Muscle of leg (tissue), 16 donors: ENCODE measurements at places on chromosomes 13 and 19. TPM values are rescaled to one million over a fixed set of nuclear protein-coding genes. Genes with fewer than 3 reads are reported as not detected.

The CBY2 gene
- total RNA-seq, result not detected

- H3K27ac ChIP-seq, result no peak overlapping the region
- H3K4me1 ChIP-seq, result peaks cover 34% of the 10 kb centered on the region
- H3K27me3 ChIP-seq, result no peaks in the 10 kb centered on the region
- no peak for DNase-seq
These were observed 64.6 kb downstream of the ATP11A start for GRCh38 chr13:112754281-112755025.

The NKG7 gene
- total RNA-seq, result 0.80 TPM

GRCh38 chr13:75724752-75725517 is 88.8 kb downstream of the LMO7 start:
- H3K4me3 ChIP-seq, result no peak overlapping the region
- no peaks in the 10 kb centered on the region for H3K27me3 ChIP-seq

- no peak overlapping the region for H3K4me3 ChIP-seq
- H3K36me3 ChIP-seq, result peaks cover 9% of the 10 kb centered on the region
- H3K27me3 ChIP-seq, result no peaks in the 10 kb centered on the region
- no peak for DNase-seq
These were observed 6.6 kb downstream of the CERS4 start for GRCh38 chr19:8215783-8216182.

- peaks cover 19% of the 10 kb centered on the region for H3K4me1 ChIP-seq
- DNase-seq, result peak; percentile 70
- peak overlapping the region; percentile 25 for H3K4me3 ChIP-seq
- H3K36me3 ChIP-seq, result peaks cover 25% of the 10 kb centered on the region
These were observed 1.3 kb upstream of the PPAN start for GRCh38 chr19:10104665-10105508.

The CEACAM21 gene
- 1.5 TPM for total RNA-seq

DNA sequence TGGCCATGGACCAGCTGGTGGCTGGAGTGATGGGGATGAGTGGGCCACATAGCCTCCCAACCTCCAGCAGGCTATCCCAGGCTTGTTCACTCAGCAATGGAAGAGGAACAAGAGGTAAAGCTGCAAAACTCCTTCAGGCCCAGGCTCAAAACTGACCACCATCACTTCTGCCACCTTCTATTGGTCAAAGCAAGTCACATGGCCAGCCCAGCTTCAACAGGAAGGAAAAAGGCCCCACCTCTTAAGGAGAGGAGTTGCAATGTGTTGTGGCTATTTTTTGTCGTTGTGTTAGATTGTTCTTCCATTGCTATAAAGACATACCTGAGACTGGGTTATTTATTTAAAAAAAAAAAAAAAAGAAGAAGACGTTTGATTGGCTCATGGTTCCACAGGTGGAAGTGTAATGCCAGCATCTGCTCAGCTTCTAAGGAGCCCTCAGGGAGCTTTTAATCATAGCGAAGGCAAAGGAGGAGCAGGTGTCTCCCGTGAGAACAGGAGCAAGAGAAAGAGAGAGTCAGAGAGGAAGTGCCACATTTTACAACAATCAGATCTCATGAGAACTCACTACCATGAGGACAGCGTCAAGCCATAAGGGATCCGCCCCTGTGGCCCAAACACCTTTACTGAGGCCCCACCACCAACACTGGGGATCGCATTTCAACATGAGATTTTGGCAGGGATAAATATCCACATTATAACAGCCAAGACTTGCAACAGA is 5.4 kb downstream of the IGSF23 start:
- no peak overlapping the region for H3K27ac ChIP-seq
- H3K4me1 ChIP-seq, result peaks cover 7% of the 10 kb centered on the region
- H3K4me3 ChIP-seq, result no peak overlapping the region
- H3K36me3 ChIP-seq, result no peaks in the 10 kb centered on the region
- DNase-seq, result no peak
- H3K27me3 ChIP-seq, result no peaks in the 10 kb centered on the region

The TMC4 gene
- total RNA-seq, result 1.5 TPM

The IFNL1 gene
- not detected for total RNA-seq

The ZNF723 gene
- not detected for total RNA-seq

The ZNF93 gene
- total RNA-seq, result 10.5 TPM

The NUMBL gene
- 14.6 TPM for total RNA-seq

The WDR87 gene
- total RNA-seq, result under 0.01 TPM

- H3K36me3 ChIP-seq, result no peaks in the 10 kb centered on the region
- H3K4me3 ChIP-seq, result no peak overlapping the region
- H3K27me3 ChIP-seq, result no peaks in the 10 kb centered on the region
- no peaks in the 10 kb centered on the region for H3K4me1 ChIP-seq
- H3K27ac ChIP-seq, result no peak overlapping the region
These were observed 23.0 kb downstream of the FAM216B start for GRCh38 chr13:42804244-42804874.

The TEX101 gene
- total RNA-seq, result not detected

DNA sequence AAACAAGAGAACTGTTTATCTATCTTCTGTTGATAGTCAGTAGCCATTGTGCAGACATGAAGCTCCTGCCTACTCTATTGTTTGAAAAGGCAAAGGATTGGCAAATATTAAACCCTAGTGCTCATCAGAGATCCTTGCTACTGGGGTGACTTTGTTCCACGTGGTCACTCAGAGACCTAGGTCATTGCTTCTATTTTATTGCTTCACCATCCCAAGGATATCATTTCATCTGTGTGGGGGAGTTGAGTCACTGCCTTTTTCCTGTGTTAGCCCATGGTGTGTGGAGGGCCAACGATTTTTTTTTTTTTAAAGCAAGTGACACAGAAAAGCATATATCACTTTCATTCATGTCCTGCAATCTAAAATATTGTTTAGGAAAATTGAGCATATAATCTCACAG is 254.1 kb upstream of the RXFP2 start:
- H3K27me3 ChIP-seq, result no peaks in the 10 kb centered on the region
- DNase-seq, result no peak
- H3K4me3 ChIP-seq, result no peak overlapping the region

- no peaks in the 10 kb centered on the region for H3K27me3 ChIP-seq
- H3K27ac ChIP-seq, result peak overlapping the region; percentile 82
- H3K4me3 ChIP-seq, result peak overlapping the region; percentile 83
- DNase-seq, result peak; percentile 85
- peaks cover 8% of the 10 kb centered on the region for H3K36me3 ChIP-seq
These were observed 32.2 kb downstream of the ZNF136 start for GRCh38 chr19:12194827-12195731.

The ZNF71 gene
- 6.3 TPM for total RNA-seq

DNA sequence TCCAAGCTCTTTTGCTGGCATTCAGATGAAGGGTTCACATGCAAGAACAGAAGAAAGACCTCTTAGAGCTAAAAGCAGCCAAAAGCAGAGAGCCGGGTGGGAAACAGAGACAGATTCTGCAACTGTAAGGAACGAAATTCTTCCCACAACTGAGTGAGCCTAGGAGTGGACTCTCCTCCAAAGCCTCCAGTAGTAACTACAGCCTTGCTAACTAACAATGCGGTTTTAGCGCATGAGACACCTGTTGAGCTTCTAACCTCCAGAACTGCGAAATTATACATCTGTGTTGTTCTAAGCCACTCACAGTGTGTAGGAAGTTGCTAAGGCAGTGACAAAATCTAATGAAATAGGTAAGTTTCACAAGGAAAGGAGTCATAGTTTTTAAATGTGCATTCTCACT is 98.1 kb upstream of the SLITRK1 start:
- no peaks in the 10 kb centered on the region for H3K4me1 ChIP-seq
- H3K4me3 ChIP-seq, result no peak overlapping the region
- H3K27me3 ChIP-seq, result no peaks in the 10 kb centered on the region
- DNase-seq, result no peak
- H3K27ac ChIP-seq, result no peak overlapping the region
- H3K36me3 ChIP-seq, result no peaks in the 10 kb centered on the region

GRCh38 chr19:48859711-48860572 is 8.5 kb downstream of the PLEKHA4 start:
- H3K36me3 ChIP-seq, result peaks cover 46% of the 10 kb centered on the region
- no peaks in the 10 kb centered on the region for H3K27me3 ChIP-seq
- H3K4me1 ChIP-seq, result peaks cover 4% of the 10 kb centered on the region
- H3K27ac ChIP-seq, result no peak overlapping the region

The ZNF649 gene
- 12.0 TPM for total RNA-seq

DNA sequence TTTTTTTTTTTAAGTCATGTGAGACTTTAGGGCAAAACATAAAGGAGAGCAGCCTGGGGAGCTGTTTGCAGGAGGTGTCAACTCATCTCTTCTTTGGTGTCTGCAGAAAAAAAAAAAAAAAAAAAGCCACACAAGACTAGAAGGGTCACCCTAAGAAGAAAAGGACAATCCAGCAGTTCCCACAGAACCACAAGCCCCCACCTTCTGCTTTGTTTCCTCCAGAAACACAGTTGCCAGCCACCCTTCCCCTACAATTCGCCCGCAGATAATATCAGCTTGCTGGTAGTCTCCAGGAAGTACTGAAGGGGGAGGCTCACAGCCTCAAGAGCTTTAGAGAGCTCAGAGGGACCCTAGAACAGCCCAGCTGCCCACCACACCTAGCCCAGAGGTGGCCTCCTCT is 22.3 kb upstream of the ZBTB7A start:
- H3K36me3 ChIP-seq, result peaks cover 43% of the 10 kb centered on the region
- H3K27ac ChIP-seq, result no peak overlapping the region
- peaks cover 9% of the 10 kb centered on the region for H3K4me1 ChIP-seq
- H3K27me3 ChIP-seq, result no peaks in the 10 kb centered on the region

The TTYH1 gene
- 3.6 TPM for total RNA-seq

DNA sequence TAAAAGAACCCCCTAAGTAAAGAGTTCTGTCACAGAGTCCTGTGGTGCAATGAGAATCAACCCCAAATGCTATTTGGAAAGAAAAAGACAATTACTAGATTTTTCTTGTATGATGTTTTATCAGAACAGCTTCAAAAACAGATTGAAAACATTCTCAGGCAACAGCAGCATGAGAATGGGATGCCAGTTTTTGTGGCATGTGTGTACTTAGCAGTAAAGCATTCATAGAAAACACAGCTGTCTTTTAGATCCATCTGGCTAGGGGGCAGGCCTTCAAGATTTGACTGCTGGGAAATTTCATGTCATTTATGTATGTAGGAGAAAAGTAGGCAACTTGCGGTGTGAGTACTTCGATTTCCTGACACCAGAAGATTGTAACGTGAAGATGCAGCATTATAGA is 170.5 kb upstream of the HTR2A start:
- H3K36me3 ChIP-seq, result no peaks in the 10 kb centered on the region
- DNase-seq, result peak; percentile 3
- H3K4me3 ChIP-seq, result no peak overlapping the region
- H3K27me3 ChIP-seq, result no peaks in the 10 kb centered on the region

DNA sequence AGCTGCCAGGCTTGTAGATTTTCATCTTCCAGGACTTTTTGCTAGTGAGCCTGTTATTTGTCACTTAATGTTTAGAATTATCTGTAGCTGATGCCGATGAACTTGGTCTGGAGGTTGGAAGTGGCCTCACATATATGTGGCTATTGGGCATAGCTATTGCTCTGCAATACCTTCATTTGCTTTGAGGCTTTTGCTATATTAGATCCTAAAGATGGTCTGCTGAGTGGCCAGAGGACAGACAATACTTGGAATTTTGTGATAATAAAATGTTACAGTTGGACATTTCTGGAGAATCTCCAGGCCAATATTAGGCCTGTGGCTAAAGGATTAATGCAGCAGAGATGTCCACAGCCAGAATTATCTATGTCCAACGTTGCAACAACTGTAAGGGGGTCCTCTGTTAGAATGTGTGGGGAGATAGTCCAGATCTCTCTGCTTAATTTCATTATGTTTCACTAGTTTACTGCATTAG is 222.3 kb downstream of the GPC5 start:
- no peaks in the 10 kb centered on the region for H3K36me3 ChIP-seq
- no peak for DNase-seq
- H3K4me1 ChIP-seq, result no peaks in the 10 kb centered on the region

DNA sequence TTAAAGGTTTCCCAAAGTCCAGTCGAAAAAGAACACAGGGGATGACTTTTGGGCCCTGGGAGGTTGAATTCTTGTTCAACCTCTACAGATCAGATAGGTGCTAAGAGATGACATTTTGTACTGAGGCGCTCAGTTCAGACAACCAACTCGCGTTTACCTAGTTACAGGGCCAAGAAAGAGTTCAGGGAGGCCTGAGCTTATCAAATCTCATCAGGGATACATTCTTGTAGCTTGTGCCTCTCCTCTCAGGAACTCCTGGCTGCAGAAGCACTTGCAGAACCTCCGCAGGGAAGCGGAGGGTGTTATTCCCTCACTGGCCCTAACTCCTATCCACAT is 825 bp downstream of the ZNF776 start:
- peak overlapping the region; percentile 69 for H3K4me3 ChIP-seq
- H3K27ac ChIP-seq, result no peak overlapping the region
- DNase-seq, result no peak

DNA sequence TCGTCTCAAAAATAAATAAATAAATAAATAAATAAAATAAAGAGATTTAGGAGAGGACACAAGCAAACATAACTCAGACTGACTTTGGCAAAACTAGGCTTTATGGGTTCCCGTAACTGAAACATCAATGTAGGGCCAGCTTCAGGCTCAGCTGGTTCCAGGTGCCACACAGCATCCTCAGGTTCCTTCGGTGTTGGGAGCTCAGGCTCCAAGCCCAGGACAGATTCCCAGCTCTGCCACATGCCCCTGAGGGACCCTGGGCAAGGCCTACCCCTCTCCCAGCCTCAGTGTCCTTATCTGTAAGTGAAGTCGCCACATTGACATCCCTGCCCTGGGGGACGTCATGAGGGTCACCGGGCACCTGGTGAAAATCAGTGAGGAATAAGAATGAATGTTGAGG is 18.7 kb downstream of the MISP start:
- no peak overlapping the region for H3K4me3 ChIP-seq
- no peak for DNase-seq
- H3K27me3 ChIP-seq, result peaks cover 3% of the 10 kb centered on the region
- H3K4me1 ChIP-seq, result no peaks in the 10 kb centered on the region
- no peaks in the 10 kb centered on the region for H3K36me3 ChIP-seq

The NLRP5 gene
- not detected for total RNA-seq

The HTR2A gene
- 0.18 TPM for total RNA-seq

DNA sequence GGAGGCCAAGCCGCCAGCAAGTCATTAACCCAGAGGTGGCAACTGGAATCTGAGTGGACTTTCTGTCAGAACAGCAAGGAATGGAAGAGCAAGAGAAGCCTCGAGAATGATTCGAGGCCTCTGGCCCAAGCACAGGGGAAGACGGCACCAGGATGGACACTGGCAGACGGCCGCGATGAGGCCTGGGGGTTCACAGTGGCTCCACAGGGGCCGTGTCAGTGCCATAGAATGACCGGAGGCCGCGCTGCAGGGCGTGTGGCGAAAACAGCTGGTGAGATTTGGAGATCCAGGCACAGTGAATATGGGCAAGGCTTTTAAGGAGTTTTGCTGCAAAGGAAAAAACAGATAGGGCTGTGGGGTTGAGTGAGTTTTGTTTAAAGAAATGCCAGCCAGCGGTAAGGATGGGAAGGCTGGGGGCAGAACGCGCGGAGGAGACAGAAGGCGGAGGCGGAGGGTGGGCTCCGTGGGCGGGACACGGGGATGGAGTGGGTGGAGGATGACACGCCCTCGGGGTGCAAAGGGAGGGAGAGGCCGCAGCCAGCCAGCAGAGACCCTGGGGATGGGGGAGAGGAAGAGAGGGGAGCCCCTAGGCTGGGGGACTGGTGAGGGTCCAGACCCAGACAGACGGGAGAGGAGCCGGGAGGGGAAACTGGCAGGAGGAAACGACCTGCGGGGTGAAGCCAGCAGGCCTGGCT is 130.5 kb downstream of the RNF17 start:
- no peak for DNase-seq
- H3K27me3 ChIP-seq, result no peaks in the 10 kb centered on the region
- no peaks in the 10 kb centered on the region for H3K4me1 ChIP-seq

GRCh38 chr13:28128926-28129325 is 9.4 kb upstream of the PAN3 start:
- no peak for DNase-seq
- no peaks in the 10 kb centered on the region for H3K27me3 ChIP-seq
- H3K4me1 ChIP-seq, result no peaks in the 10 kb centered on the region
- H3K4me3 ChIP-seq, result no peak overlapping the region

The ZNF98 gene
- total RNA-seq, result 0.40 TPM
